ENCODE measurements at places on chromosomes 16 and 17. TPM values are rescaled to one million over a fixed set of nuclear protein-coding genes. Genes with fewer than 3 reads are reported as not detected.
A peak's percentile ranks its signal among the peaks of the same experiment; 100 is the strongest.

The ITGAD gene
- total RNA-seq, result not detected

GRCh38 chr17:33929181-33929724 is 325.8 kb upstream of the CCL2 start:
- peaks cover 18% of the 10 kb centered on the region for H3K4me1 ChIP-seq
- no peak overlapping the region for H3K27ac ChIP-seq
- peak; percentile 51 for DNase-seq
- no peaks in the 10 kb centered on the region for H3K27me3 ChIP-seq

The KRTAP16-1 gene
- not detected for total RNA-seq

DNA sequence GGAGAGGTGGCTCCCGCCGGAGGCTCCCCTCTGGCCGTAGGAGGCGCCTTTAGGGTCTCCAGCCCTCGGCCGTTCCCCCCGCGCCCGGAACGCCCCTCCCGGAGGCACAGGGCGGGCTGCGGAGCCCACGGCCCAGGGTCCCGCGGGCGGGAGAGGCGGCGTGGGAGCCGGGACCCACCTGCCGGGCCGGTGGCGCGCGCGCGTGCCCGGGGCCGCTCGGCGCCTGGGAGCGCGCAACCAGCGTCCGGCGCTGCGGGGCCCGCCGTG is at the start of gene MIF4GD:
Gene MIF4GD (minus strand): TSS at position 266 of the 267 bp plus-strand sequence. CDS start 1,036 bp downstream, outside the sequence.
- no peaks in the 10 kb centered on the region for H3K36me3 ChIP-seq
- DNase-seq, result no peak
- peaks cover 8% of the 10 kb centered on the region for H3K27me3 ChIP-seq
- H3K4me3 ChIP-seq, result peak within 1 kb of the TSS; percentile 98
- peaks cover 4% of the 10 kb centered on the region for H3K4me1 ChIP-seq

The CACNG4 gene
- 1.2 TPM for total RNA-seq

DNA sequence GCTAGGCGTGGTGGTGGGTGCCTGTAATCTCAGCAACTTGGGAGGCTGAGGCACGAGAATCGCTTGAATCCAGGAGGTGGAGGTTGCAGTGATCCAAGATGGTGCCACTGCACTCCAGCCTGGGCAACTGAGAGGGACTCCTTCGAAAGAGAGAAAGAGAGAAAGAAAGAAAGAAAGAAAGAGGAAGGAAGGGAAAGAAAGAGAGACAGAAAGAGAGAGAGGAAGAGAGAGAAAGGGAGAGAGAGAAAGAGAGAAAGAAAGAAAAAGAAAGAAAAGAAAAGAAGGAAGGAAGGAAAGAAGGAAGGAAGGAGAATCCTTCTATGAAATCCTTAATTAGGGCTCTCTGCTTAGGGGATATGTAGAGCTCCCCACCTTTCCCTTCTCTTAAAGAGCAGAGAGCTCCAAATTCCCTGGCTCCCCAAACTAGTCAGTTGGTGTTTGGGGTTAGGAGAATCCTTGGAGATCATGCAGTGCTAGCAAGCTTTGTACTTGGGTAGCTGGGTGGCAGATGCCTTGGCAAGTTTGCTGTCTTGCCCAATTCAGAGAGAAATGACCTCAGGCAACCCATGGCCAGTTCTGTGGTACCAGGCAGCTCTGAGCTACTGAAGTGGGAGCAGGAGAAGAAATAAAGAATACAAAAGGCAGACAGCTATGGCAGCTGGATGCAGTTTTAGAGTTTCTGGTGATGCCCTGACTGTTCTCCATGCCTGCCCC is 8.9 kb upstream of the HOXB13 start:
- H3K36me3 ChIP-seq, result no peaks in the 10 kb centered on the region
- no peak for DNase-seq
- H3K27ac ChIP-seq, result no peak overlapping the region
- H3K4me1 ChIP-seq, result no peaks in the 10 kb centered on the region
- H3K4me3 ChIP-seq, result no peak overlapping the region
- H3K27me3 ChIP-seq, result peaks cover 100% of the 10 kb centered on the region

The DLX3 gene
- total RNA-seq, result 0.04 TPM

The CHST5 gene
- total RNA-seq, result not detected

DNA sequence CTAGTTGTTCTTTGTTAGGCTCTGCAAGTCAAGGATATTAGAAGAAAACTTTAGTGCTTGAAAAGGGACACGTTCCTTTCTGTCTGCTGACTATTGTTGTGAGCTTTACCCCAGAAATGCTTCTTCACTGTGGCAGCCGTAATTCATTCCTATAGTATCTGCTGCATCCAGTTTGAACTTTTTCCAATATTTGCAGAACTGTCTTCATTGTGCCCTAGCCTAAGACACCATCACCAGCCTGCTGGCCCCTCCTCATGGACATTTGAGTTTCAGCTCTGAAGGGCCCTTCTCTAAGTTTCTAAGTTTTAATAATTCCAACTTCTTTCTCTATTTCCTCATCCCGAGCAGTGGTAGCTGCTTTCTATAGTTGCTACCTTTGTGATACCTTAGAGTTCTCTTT is 91.7 kb downstream of the SLC39A11 start:
- DNase-seq, result no peak
- H3K27ac ChIP-seq, result no peak overlapping the region
- H3K4me1 ChIP-seq, result peaks cover 4% of the 10 kb centered on the region
- H3K4me3 ChIP-seq, result no peak overlapping the region

- H3K27me3 ChIP-seq, result no peaks in the 10 kb centered on the region
- DNase-seq, result no peak
- no peaks in the 10 kb centered on the region for H3K36me3 ChIP-seq
- peaks cover 13% of the 10 kb centered on the region for H3K4me1 ChIP-seq
- H3K27ac ChIP-seq, result no peak overlapping the region
Measured at GRCh38 chr17:80845069-80845862, 146.4 kb upstream of the CHMP6 start.

DNA sequence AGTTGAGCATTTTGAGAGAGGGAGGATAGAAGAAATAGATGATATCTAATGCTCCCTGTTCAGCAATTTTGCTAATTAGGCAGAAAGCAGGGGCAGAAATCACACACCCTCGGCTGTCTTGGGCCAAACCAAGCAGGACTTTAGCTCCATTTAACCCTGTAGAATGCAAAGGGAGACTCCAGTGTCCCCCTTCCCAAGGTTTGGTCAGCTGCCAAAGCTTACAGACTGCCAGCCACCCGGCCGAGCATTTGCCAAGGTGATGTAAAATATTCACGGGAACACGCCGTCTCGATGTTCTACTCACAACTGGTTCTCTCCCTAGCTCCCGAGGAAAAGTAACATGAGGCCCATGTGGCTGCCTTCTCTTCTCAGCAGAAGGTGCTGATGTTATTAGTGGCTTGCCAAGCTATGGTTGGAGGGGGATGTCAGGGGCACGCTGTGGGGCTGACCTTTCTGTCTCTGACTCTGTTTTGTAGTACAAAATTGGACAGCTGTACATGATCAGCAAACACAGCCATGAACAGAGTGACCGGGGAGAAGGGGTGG is 155.3 kb downstream of the PITPNC1 start:
- DNase-seq, result no peak
- H3K27ac ChIP-seq, result no peak overlapping the region
- no peaks in the 10 kb centered on the region for H3K36me3 ChIP-seq

DNA sequence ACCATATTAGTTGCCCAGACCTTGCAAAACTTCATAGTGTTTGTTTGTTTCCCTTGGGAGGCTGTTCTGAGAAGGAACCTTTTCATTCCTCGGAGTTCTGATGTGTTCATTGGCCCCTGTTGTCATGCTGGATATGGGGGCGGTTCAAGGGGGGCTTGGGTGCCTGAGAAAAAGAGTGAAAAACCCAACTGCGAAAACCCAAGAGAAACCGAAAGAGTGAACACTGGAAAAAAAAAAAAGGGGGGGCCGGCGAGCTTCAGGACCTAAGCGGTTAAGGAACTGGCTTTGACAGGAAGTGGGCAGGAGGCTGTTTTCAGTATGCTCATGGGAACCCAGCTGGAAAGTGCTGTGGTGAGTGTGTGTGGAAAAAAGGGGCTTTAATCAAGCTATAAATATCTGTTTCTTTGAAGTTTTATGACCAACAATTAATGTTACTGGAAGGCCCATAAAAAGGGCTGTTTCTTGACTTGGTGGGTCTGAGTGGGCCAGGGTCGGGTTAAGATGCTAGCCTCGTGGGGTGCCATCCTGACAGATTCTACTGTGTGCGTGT is 510.7 kb downstream of the MAF start:
- H3K36me3 ChIP-seq, result no peaks in the 10 kb centered on the region
- H3K27me3 ChIP-seq, result no peaks in the 10 kb centered on the region

DNA sequence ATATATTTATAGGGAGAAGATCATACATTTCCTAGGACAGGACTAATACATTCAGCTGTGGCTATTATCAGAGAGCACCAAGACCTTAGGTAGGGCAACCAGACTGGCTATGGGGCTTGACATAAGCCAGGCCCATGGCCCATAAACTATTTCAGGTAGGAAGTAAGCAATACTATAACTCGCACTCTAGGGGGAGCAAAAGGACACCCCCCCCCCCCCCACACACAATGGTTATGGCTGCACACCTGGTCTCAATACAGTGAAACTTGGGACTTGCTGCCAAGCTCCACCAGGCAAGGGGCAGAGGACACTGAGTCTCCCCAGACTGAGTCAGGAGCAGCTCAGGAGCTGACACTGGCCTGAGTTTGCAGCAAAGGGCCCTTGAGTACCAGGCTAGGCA is 348.9 kb upstream of the ASIC2 start:
- DNase-seq, result no peak
- peaks cover 18% of the 10 kb centered on the region for H3K4me1 ChIP-seq
- H3K4me3 ChIP-seq, result no peak overlapping the region
- H3K36me3 ChIP-seq, result no peaks in the 10 kb centered on the region
- H3K27ac ChIP-seq, result no peak overlapping the region

The PPL gene
- total RNA-seq, result 1.0 TPM

Data from neural progenitor cell (in vitro differentiated cells).